EL (cell line): ENCODE measurements at places on chromosomes 11 and 22.
A peak's percentile ranks its signal among the peaks of the same experiment; 100 is the strongest.

GRCh38 chr22:49850021-49850911, 3.4 kb upstream of the ZBED4 start:
- no peak for DNase-seq

DNA sequence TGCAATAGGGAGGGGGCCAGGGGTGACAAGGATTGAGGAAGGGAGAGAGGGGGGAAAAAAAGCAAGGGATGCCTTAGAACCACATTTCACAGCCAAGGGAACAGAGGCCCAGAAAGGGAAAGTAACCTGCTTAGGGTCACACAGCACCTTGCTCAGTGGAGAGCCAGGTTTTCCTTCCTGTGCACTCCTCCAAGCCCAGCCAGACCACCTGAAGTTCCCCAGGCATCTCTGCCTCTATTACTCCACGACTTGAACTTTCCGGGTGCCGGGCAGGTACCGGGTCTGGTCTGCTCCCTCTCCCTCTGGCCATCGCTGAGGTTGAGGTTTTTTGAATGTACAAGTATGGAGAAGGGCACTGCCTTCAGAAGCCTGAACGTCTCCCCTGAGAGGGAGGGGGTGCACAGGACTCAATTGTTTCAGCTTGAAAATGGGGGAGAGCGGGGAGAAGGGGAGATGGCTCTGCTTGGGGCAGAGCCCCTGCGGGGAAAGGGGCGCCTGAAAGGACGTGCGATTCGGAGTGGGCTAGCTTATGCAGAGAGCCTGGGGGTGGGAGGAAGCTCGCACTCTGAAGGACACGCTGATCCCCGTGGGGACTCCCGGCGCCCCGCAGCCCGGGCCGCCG, 516 bp upstream of the SERPINH1 start:
- DNase-seq: no peak

DNA sequence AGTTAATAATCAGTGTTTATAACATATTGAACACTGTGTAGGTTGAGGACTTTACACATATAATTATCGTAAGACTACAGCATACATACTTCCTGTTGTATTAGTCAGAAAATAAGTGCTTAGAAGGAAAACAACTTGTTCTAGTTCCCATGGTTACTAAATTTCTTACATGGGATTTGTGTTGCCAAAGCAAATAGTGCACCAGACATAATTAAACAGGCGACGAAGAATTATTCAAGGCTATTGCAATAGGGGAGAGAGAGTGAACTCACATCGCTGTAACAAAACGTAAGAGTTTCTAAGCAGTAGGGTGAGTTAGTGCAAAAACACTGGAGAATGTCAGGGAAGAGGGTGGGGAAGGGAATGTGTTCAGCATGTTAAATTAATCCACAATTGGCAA, 347.8 kb downstream of the CNTN5 start:
- DNase-seq: no peak

GRCh38 chr22:29623059-29623458, 19.6 kb downstream of the NF2 start:
- no peak for DNase-seq

GRCh38 chr11:10540546-10540914, 457 bp downstream of the RNF141 start:
- peak; percentile 34 for DNase-seq

DNA sequence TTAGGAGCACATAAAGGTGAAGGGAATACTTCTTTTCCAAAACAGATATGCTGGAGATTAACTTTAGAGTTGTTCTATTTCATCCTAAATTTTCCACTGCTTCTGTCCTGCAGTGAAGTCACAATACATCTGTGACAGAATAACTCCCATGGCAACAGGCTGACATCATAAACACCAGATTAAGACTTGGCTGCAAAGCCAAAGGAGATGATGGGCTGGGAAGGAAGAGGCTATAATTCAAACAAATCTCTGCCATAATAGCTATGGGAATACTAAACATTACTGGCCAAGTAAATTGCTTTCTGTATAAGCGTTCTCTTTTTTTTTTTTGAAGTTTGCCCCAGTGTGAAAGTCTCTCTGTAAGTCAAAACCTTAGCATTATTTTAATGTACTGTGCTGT, 107.7 kb downstream of the CADM1 start:
- no peak for DNase-seq

DNA sequence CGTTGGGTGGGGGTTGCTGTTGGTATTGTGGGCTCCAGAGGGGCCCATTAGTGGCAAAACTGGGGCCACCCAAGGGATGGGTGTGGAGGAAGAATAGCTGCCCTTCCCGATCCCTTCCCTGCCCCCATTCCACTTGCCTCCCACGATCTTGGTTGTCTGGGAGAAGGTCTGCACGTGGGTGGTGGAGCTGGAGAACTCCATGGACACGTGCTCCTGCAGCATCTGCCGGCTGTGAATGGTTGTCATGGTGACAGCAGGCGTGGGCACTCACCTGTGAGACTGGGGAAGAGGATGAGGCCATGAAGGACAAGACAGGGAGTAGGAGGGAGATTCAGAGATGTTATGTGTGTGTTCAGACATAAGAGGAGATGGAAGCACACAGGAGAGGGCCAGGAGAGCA, 2.0 kb downstream of the IGSF22 start:
- no peak for DNase-seq

- DNase-seq: no peak
These were observed 1.9 kb downstream of the CLDN5 start for GRCh38 chr22:19522190-19522880.

DNA sequence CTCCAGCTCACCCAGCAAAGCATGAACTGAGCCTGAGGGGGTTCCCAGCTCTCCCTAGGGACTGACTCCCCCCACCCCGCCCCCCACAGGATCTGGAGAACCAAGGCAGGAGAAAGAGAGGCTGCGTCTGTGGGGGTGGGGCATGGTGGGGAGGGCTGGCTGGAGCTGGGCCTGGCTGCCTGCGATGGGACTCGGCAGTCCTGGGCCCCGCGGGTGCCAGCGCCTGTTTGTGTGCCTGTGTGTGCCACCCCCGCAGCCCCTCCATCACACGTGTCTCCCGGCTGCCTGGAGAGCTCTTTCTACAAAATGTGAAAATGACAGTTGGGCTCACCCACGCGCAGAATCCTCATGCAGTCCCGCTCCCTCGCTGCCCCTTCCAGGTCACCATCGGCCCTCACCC, 46.8 kb downstream of the CACNA1I start:
- no peak for DNase-seq

DNA sequence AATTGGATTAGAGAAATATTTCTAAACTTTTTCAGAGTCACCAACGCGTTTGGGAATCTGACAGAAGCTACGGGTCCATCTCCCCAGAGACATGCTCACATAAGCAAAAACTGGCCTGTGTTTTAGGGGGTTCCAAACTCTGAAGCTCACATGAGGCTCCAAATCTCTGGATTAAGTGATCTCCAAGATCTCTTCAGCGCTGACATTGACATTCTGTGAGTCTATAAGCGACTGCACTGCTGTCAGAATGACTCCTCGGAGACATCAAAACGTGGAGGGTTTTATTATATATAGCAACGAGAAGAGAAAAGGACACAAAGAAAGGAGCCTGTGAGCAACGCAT, 642 bp upstream of the SIK2 start:
- no peak for DNase-seq

DNA sequence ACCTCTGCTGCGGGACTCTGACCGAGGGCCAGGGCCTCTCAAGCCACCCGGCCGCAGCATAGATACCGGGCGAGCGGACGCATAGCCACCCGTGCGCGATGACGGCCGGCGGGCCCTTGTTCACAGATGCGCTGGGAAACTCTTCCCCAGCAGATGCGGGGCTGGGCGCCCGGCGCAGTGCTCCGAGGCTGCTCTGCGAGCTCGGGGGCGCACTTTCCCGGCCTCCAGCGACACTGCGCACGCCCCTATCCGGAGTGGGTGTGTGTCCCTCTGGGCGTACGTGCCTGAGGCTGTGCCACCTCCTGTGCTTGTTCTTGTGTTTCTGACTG, 104.7 kb upstream of the E2F8 start:
- peak; percentile 45 for DNase-seq

GRCh38 chr22:19022755-19023154, 86.7 kb upstream of the PRODH start:
- no peak for DNase-seq

- DNase-seq: no peak
These were observed 23.7 kb upstream of the PDE3B start for GRCh38 chr11:14619603-14620531.
